Liver (tissue), 10 donors: ENCODE measurements at places on chromosomes 4 and X. TPM values are rescaled to one million over a fixed set of nuclear protein-coding genes. Genes with fewer than 3 reads are reported as not detected.

The HSFX2 gene
- total RNA-seq, result 0.09 TPM

GRCh38 chrX:40169193-40170101, 71.7 kb upstream of the BCOR start:
- peak; percentile 56 for DNase-seq

- no peak for DNase-seq
Measured at GRCh38 chrX:88284844-88285243, 462.2 kb upstream of the CPXCR1 start.

GRCh38 chr4:5469151-5469775, 239.1 kb downstream of the EVC2 start:
- no peak for DNase-seq
